ENCODE measurements at places on chromosomes 16 and 17.

DNA sequence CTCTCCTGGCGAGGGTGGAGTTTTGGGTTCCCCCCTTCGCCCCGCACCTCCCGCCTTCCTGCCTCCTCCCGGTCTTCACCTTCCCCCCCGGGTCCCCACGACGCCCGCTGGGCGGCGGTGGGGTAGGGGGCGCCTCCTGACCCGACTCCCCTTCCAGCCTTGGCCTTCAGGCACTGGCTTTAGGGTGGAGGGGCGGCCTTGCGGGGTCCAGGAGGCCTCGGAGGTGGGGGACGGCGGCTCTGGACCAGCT lies 2.4 kb downstream of the SLC16A3 start:
- DNase-seq = no peak

DNA sequence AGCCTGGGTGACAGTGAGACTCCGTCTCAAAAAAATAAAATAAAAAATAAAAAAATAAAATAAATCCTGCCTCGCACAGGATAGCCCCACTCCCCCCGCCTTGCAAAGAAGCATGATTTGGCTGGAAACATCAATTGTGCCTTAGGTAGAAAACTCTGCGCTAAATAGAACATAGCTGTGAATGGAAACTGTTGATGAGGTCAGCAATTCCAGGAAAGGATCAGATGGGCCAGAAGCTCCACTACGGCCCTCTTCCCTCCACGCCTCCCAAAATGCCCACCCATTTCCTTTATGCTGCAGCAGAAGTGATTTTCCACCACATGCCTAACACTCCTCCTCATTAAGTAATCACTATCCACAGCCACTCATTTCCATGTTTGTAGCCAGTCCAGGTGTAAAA lies 473.4 kb downstream of the XYLT1 start:
- DNase-seq = no peak

DNA sequence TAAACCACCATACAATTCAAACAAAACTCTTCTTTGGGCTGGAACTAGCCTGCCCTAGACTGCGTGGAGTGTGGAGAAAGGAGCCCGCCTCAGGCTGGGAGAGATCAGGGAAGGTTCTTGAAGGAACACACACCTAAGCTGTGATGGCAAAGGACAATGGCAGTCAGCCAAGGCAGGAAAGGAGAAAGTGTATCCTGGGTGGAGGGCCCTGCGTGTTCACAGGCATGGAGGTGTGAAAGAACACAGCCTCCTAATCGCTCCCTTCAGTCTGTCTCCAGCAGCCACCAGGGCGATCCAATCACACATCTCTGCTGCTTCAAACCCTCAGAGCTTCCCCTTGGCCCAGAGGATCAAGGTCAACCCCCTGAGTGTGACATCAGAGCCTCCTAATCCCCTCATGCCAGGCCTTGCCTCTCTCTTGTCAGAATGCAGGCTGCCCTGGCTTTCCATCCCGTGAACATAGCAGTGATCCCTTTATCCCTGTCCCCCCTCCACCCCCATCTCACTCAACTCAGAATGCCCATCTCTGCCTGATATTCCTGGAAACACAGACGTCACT lies 173.0 kb downstream of the KATNIP start:
- DNase-seq = no peak

DNA sequence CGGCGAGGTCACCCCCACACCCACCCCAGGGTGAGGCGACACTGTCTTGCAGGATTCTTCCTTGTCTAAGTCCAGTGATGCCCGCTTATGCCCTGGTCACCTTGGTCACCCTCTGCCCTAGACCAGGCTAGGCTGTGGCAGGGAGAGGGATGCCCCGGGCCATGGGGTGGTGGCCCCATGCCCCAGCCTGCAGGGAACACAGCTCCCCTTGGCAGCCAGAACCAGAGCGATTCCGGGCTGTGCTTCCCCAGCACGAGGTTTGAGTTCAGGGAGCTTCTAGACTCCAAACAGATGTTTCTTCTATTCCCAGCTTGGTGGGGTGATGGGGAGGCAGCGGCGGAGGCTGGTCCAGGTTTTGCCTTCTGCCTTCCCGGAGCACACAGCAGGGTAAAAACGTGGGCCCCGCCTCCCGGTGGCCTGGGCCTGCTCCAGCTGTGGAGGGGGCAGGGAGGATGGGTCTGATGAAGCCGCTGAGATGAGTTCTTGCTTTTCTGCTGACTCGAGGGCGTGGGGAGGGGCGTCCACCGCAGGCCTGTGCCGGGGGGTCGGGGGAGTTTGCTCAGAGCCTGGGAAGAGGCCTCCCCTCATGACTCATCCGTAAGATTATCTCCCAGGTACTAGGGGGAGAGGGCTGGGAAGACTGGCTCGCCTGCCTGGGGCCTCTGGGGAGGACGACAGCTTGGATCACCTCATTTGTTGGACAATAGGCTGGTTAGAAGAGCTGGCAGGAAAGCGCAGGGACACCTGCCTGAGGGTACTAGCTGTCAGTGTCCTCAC lies 15.4 kb downstream of the SMTNL2 start:
- no peak for DNase-seq

DNA sequence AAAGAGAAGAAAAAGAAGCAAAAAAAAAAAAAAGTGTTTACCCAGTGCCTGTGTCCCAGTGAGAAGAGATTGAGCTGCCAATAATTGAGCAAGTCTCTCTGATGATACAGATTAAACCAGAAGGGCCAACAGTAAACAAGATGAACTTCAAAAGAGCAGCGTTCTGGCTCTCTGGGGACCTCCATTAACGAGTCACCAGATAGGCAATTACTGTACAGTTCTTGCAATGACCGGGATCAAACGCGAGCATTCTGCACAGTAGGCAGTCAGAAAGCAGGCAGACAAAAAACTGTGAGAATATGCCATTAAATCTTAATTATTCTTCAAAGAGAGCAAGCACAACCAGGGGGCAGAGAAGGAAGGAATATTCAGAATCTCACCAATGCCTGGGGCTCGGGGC lies 626.1 kb downstream of the TMEM114 start:
- no peak for DNase-seq

DNA sequence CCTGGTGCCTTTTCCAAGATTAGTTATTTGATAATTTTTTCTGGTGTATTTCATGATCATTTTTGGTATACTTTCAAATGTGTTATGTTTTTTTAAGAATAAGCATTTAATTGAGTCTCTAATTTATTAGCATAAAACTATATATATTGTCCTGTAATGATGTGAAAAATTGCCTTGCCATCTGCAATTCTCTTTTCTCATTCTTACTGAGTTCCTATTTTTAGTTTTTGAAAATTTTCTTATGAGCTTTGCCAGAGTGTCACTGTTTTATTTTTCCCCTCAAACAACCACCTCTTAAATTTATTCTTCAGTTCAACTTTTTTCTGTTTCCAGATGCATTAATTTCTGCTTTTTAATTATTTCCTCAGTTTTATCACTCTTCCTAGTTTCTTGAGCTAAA lies 59.3 kb downstream of the PRKCB start:
- DNase-seq = no peak

DNA sequence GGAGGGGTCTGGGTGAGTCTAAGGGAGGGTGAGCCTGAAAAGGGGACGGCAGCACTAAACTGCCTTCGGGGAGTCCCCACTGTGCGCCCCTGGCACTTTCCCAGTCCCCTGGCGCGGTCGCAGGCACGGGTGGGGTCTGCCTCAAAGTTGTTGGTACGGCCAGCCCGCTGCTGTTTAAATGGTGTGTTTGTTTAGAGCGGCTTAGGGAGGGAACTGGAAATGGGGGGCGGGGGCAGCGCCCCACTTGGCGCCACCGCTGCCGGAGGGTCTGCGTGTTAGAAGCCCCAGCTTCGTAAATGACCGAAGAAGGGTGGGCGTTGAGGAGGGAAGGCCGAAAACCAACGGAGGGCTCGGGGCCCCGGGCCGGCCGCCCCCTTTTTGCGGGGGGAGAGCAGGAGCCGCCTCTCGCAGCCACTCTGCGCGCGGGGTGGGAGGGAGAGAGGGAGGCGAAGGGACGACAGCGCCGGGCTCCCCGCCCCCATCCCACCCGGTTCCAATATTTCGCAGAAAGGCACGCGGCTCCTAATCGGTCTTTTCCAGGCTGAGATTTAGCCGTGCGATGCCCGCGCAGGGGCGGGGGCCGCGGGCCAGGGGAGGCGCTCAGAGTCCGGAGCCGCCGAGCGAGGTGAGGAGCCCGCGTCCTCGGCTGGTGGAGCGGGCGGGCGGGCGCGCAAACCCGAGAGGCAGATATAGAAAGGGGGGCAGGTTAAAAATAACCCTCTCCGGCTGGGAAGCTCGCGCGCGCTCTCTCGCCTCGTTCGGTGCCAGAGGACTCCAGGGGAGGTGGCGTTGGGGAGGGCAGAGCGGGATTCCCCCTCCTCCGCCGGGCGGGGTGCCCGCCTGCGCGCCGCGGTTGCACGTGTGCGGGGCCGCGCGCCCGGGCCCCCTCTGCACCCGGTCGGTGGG lies 54.9 kb downstream of the SREBF1 start:
- DNase-seq = no peak

GRCh38 chr17:4610162-4610561 lies 25.8 kb downstream of the SMTNL2 start:
- no peak for DNase-seq

DNA sequence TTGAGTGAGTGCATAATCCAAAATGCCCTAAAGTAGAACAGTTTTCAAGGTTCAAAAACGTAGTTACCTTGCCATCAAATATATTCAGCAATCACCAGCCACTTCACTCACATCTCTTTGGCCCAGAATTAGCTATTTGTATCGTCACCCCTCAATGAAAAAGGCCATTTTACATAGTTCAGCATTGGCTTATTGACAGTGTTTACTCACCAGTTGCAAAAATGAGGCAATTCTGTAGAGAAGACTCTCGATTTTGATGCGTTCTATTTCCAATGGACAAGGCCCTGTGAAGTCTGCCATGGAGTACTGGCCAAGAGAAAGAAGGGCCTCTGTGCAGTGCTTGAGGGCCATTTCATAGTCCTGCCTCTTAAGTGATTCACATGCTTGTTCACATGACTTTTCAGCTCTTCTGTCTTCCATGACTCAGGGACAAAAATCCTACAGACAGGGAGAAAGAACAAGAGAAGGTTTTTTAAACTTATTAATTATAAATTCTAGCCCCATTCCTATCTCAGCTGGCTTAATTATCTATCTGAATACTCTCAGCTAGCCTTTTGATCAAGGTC lies 26.5 kb downstream of the HELZ start:
- DNase-seq = no peak

GRCh38 chr17:38685491-38685890 lies 10.7 kb upstream of the EPOP start:
- DNase-seq = no peak

- no peak for DNase-seq
These were observed 134.8 kb upstream of the CDC42EP4 start for GRCh38 chr17:73446617-73447016.

DNA sequence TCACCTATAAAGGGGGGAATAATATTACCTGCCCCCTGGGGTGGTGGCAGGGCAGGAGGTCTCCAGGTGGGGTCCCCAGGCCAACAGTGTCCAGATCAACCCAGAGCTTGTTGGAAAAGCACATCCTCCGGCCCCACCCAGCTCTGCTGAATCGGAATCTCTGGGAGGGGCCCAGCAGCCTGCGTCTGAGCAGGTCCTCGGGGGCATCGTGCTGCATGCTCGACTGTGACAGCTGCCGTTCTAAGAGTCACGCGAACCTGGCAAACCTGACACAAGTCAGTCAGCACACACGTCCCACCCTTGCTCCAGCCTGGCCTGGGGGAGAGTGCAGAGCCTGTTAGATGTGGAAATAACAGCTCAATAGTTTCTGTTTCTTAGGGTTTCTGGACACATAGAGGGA lies 72.3 kb downstream of the CRISPLD2 start:
- DNase-seq = no peak

DNA sequence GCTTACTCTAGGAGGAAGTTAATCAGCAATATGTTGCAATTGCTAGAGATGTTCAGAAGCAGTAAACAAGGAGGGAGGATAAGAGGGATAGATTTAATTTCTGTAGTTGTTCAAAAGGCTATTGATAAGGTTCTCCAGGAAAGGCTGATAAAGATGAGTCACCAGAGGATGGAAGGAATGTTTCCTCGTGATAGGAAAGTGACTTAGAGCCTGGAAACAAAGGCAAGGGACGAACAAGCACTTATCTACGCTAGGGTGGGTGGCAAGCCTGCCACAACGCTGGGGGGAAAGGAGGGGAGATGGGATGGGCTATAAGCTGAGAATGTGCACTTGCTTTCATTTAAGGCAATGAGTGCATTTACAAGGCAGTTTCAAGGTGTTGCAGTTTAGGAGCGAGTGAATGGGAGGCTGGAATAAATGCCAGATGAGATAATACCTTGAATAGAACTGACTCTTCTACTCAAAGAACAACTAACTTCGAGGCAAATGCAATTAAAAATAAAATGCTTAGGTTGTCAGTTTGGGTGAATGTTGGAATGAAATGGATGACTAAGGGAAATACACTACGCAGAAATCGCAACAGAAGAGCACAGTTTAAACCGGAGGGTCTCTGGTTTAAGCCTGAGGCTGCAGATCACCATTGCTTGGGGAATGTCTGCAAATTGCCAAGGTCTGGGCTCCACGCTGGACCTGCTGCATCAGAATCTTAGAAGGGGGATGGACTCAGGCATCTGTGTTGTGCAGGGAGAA lies 76.0 kb upstream of the RBBP6 start:
- DNase-seq = no peak

- no peak for DNase-seq
These were observed 28.2 kb upstream of the KPNB1 start for GRCh38 chr17:47621293-47622179.

DNA sequence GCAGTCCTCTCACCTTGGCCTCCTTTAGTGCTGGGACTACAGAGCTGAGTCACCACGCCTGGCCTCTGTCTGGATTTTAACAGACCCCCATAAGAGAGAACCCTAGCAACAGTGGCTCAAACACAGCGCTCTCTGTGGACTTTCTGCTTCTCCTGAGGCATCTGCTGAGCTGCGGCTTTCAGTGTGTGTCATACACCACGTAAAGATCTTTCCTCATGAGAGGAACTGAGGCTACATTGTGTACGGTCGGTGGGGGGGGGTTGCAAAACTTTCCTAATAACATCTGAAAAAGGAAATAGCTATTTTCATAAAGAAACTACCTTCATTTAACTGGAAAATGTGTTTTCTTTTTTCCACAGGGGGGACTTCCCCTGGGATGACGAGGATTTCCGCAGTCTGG lies 32.9 kb downstream of the DEF8 start:
- DNase-seq = no peak

- no peak for DNase-seq
These were observed 32.2 kb downstream of the MPHOSPH6 start for GRCh38 chr16:82137822-82138167.

GRCh38 chr17:3221850-3222249 lies 14.4 kb downstream of the OR1A1 start:
- DNase-seq = no peak

- no peak for DNase-seq
These were observed 18.2 kb downstream of the METTL9 start for GRCh38 chr16:21617607-21618006.

- DNase-seq = no peak
These were observed 172.0 kb upstream of the CIBAR2 start for GRCh38 chr16:85284141-85284817.

DNA sequence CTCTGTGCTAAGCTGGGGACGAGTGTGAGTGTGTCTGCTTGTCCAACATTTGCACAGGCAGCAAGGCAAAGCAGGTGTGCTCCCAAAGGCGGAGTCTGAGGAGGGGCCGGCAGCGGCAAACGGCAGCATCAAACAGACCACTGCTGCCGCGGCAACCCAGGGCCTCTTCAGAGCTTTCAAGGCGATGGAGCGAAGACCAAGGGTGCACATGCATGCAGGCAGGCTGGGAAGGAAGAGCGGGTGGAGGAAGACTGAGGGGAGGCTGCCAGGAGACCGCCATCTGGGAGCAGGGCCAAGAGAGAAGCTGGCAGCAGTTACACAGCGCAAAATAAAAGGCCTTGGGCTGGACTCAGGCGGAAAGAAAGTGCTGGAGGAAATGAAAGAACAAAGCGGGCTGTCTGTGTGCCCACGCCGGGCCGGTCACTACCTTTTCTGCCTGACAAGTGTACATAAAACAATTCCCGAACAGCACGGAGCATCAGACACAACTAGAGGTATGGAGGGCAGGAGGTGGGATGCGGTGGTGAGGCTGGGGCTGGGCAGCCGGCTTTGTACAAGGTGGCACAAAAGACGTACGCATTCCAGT lies 8.5 kb downstream of the TIMM22 start:
- DNase-seq = no peak

Data from T-helper 2 cell (primary cell).